ENCODE measurements at places on chromosomes 5 and 9.

DNA sequence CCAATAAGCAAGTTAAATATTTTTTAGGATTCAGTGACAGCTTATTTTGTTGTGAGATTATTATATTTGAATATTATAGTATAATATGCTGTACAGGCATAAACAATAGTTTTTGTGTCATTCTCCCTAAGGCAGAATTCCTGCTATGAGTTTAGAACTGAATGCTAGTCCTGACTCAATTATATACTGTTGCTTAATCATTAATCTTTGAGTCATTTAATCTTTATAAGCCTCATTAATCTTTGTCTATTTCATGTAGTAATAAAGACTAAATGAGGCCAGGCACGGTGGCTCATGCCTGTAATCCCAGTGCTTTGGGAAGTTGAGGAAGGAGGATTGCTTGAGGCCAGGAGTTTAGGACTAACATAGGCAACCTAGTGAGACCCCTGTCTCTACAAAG, 3.6 kb upstream of the DCP2 start:
- no peak for DNase-seq

DNA sequence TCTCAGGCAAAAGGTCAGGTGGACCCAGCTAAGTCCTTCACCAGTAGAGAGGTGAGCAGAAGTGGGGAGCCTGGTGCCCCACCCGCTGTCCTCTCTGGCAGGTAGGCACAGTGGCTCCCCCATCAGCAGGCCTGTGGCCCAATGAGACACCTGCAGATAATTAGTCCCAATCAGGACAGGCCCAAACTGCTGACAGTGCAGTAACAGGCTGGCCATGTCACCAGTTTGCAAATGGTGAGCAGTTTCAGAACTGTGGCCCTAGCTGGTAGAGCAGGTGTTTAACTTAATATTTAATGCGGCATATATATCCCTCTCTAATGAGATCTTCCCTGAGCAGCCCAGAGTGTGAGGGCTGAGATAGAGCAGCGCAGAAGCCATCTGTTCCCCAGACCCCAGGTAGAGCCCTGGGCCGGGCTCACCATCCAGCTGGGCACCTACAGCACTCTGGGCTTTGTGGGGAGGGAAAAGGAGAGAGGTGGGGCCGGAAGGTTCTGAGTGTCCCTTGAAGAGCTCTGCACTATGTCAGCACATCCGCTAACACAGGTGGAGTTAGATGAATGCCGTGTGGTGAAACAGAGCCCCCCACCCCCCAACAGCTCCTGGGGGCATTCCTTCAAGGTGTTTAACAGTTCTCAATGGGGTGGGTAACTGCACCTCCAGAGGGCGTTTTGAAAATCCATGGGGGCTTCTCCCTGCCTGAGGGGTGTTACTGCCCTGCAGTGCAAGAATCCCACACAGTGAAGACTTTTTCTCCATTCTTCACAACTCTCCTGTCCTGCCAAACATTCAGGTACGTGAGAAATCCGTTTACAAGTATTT, 120.5 kb downstream of the PAX5 start:
- no peak for DNase-seq

DNA sequence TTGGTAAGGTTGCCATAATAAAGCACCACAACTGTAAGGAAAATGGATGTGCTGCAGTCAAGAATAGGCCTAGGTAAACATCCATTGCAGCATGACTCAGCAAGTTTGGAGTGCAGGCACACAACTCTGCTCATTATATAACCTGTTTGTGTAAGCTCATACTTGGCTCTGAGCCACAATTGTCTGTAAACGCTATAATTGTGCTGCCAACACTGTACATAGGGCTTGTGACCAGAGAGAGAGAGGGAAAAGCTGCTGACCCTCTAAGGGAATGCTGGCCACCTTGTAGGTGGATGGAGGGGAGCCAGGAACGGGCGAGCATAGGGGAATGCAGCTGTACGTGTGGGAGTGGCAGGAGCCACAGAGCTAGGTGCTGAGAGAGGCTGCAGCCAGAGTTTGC, 2186.5 kb upstream of the ACO1 start:
- no peak for DNase-seq

GRCh38 chr5:157306692-157307471, 41.0 kb downstream of the CYFIP2 start:
- DNase-seq: no peak

GRCh38 chr5:71475788-71476384, 20.4 kb downstream of the BDP1 start:
- DNase-seq: no peak

GRCh38 chr5:151577566-151577965, 13.6 kb downstream of the FAT2 start:
- no peak for DNase-seq
